ENCODE measurements at places on chromosomes 11 and 22. TPM values are rescaled to one million over a fixed set of nuclear protein-coding genes. Genes with fewer than 3 reads are reported as not detected.

DNA sequence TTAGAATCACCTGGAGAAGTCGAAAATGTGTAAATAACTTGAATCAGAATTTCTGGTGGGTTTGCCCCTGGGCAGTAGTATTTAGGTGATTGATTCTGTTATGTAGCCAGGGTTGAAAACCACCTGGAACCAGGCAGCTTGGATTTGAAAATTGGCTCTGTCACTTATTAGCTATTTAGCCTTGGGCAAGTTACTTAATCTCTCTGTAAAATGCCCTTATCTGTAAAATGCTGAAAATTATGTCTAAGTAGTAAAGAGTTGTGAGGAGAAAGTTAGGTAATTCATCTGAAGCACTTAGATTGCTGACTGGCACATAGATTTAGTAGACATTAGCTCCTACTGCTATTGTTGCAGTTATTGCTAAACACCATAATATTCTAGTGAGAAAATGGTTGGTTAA lies 49.3 kb downstream of the PPME1 start:
- H3K4me1 ChIP-seq: no peaks in the 10 kb centered on the region
- DNase-seq: no peak
- H3K27ac ChIP-seq: no peak overlapping the region
- H3K27me3 ChIP-seq: no peaks in the 10 kb centered on the region
- peaks cover 4% of the 10 kb centered on the region for H3K36me3 ChIP-seq

The CD3E gene
- total RNA-seq: not detected

The UBQLNL gene
- not detected for total RNA-seq

DNA sequence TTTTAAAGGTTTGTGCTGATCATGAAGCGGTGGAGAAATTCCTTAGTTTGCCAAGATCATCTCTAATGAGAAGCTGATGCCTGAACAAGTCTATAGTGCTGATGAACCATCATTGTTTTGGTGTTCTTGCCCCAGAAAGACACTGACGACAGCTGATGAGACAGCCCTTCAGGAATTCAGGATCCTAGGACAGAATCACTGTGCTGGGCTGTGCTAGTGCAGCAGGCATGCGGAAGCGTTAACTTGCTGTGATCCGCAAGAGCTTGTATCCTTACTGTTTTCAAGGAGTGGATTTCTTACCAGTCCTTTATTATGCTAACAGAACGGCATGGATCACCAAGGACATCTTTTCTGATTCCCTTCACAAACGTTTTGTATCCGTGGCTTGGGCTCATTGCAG lies 104.1 kb downstream of the TBC1D22A start:
- no peaks in the 10 kb centered on the region for H3K27me3 ChIP-seq
- no peaks in the 10 kb centered on the region for H3K4me1 ChIP-seq
- no peak overlapping the region for H3K4me3 ChIP-seq
- DNase-seq: no peak

The SLC17A6 gene
- 1.6 TPM for total RNA-seq

DNA sequence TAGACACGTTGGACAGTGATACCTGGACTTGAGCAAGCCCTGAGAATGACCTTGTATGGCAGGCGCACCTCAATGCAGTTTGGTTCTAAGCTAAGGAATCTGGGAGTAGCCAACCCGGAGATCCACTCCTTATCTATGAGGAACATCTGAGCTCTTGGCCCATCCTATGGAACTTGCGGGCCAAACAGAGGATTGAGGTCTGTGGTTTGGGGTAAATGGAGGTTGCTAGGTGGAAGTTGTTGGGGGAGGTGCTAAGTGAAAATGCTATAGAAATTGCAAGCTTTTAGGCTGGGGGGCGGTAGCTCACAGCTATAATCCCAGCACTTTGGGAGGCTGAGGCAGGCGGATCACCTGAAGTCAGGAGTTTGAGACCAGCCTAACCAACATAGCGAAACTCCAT lies 8.9 kb downstream of the GDPD5 start:
- H3K4me1 ChIP-seq: no peaks in the 10 kb centered on the region
- no peak for DNase-seq
- no peaks in the 10 kb centered on the region for H3K36me3 ChIP-seq
- no peak overlapping the region for H3K27ac ChIP-seq
- H3K4me3 ChIP-seq: no peak overlapping the region
- peaks cover 3% of the 10 kb centered on the region for H3K27me3 ChIP-seq

DNA sequence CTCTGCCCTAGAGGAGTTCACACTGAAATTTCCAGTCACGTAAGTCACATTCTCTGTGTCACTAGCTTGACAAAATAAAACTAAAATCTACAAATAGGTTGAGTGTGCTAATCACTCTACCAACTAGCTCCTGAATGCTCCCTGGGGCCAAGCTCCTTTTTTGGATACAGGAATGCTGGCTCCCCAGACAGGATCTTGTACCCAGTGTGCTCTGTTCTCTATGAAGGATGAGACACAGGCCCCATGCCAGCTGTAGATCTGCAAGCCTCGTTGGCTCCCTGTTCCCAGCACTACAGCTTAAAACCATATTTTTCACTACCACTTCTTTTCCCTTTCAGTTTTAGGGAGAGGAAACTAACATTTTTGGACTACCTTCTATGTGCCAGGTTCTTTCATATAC lies 3.7 kb upstream of the IPO7 start:
- no peaks in the 10 kb centered on the region for H3K4me1 ChIP-seq
- H3K27ac ChIP-seq: no peak overlapping the region
- no peak overlapping the region for H3K4me3 ChIP-seq
- H3K27me3 ChIP-seq: no peaks in the 10 kb centered on the region

The SYNGR1 gene
- total RNA-seq: 32.5 TPM

The TMPRSS4 gene
- 0.58 TPM for total RNA-seq

DNA sequence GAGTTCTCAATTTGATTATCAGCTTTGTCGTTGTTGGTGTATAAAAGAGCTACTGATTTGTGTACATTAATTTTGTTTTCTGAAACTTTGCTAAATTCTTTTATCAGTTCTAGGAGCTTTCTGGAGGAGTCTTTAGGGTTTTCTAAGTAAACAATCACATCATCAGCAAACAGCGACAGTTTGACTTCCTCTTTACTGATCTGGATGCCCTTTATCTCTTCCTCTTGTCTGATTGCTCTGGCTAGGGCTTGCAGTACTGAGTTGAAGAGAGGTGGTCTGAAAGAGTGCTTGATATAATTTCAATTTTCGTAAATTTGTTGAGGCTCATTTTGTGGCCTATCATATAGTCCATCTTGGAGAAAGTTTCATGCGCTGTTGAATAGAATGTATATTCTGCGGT lies 213.0 kb downstream of the DLG2 start:
- DNase-seq: no peak
- H3K36me3 ChIP-seq: no peaks in the 10 kb centered on the region
- no peaks in the 10 kb centered on the region for H3K27me3 ChIP-seq
- no peak overlapping the region for H3K27ac ChIP-seq

The CCDC157 gene
- total RNA-seq: 4.1 TPM

GRCh38 chr11:134443246-134443645 lies 31.2 kb upstream of the B3GAT1 start:
- H3K27me3 ChIP-seq: no peaks in the 10 kb centered on the region
- peaks cover 3% of the 10 kb centered on the region for H3K4me1 ChIP-seq
- no peak overlapping the region for H3K4me3 ChIP-seq
- no peak for DNase-seq

DNA sequence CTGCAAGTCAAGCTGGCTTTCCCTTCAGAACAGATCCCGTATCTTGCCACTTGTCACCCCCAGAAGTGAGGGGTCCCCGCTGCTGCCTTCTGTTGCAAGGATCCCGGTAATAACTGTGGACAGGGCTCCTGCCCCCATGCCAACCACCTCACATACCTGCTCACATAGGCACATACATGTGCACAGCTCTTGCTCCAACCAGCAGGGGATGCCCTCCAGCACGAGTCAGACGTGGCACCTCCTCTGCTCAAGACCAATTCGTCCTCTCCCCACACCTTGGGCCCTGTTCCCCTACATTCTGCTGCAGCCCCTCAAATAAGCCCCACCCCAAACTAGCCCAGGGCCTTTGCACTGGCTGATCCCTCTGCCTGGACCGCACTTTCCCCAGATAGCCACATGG lies 163.3 kb downstream of the CRYBB2 start:
- H3K36me3 ChIP-seq: 0 out of 2 replicates have a peak, but pooled peaks cover 5% of the 10 kb centered on the region
- DNase-seq: no peak
- H3K27me3 ChIP-seq: no peaks in the 10 kb centered on the region
- H3K4me3 ChIP-seq: no peak overlapping the region
- no peak overlapping the region for H3K27ac ChIP-seq
- H3K4me1 ChIP-seq: peaks cover 31% of the 10 kb centered on the region

DNA sequence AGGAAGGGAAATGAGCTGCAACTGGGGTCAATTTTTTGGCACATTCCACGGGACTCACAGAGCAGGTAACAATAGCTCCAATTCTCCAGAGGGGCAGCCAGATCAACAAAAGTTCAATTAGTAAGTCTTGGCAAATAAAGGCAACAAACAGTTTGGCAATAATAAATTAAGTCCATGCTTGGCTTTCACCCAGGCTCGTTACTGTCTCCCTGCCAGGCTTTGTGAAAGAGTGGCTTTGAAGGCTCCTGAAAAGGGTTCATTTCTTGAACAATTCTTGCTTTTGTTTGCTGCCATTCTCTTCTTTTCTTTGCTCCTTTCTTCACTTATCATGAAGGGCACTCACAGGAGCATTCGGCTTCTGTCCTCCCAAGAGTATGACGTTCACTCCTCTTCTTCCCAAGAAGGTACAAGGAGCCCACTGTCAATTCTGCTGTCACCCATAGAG lies 123.3 kb downstream of the APIP start:
- no peaks in the 10 kb centered on the region for H3K4me1 ChIP-seq
- H3K27ac ChIP-seq: no peak overlapping the region
- no peak overlapping the region for H3K4me3 ChIP-seq

GRCh38 chr11:118148240-118148639 lies 4.4 kb downstream of the SCN4B start:
- H3K4me3 ChIP-seq: no peak overlapping the region
- H3K27ac ChIP-seq: no peak overlapping the region
- peaks cover 14% of the 10 kb centered on the region for H3K4me1 ChIP-seq
- no peak for DNase-seq
- peaks cover 10% of the 10 kb centered on the region for H3K27me3 ChIP-seq

DNA sequence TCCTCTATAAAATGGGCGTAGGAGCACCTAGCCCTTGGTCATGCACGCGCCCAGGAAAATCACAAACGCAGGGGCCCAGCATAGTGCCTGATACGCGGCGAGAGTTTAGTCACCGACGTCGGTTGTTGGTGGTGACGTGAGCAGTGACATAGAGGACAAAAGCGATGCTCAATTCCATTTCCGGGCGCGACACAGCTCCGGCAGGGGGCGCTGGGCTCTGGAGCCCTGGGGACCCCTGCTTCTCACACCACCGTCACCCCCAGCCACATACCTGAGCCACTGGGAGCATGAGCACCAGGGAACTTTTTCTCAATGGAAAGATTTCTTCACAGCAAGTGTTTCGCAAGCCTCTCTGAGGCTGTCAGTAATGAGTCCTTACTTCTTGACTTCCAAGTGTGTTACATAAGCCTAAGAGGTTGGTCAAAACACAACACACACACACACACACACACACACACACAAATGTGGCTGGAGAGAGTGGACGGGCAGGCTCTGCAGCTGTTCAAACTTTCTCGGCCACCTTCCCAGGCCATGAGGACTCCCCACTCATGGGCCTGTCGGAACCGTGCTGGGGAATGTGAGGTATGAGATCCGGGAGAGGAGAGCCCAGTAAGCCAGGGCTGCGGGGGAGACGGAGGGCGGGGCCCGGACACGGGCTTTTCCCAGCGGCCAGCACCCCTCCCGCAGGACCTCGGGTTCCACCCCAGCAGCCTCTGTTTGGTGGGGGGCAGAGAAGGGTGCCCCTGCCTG lies 36.9 kb upstream of the LINC01488 start:
- peaks cover 20% of the 10 kb centered on the region for H3K4me1 ChIP-seq
- H3K27me3 ChIP-seq: no peaks in the 10 kb centered on the region
- H3K36me3 ChIP-seq: no peaks in the 10 kb centered on the region
- H3K27ac ChIP-seq: no peak overlapping the region
- no peak for DNase-seq
- no peak overlapping the region for H3K4me3 ChIP-seq

The CD6 gene
- 0.19 TPM for total RNA-seq

The CCDC188 gene
- total RNA-seq: not detected

The ANO9 gene
- total RNA-seq: 20.0 TPM

The UPB1 gene
- not detected for total RNA-seq

The RFPL1 gene
- not detected for total RNA-seq

The OR51E2 gene
- total RNA-seq: not detected

DNA sequence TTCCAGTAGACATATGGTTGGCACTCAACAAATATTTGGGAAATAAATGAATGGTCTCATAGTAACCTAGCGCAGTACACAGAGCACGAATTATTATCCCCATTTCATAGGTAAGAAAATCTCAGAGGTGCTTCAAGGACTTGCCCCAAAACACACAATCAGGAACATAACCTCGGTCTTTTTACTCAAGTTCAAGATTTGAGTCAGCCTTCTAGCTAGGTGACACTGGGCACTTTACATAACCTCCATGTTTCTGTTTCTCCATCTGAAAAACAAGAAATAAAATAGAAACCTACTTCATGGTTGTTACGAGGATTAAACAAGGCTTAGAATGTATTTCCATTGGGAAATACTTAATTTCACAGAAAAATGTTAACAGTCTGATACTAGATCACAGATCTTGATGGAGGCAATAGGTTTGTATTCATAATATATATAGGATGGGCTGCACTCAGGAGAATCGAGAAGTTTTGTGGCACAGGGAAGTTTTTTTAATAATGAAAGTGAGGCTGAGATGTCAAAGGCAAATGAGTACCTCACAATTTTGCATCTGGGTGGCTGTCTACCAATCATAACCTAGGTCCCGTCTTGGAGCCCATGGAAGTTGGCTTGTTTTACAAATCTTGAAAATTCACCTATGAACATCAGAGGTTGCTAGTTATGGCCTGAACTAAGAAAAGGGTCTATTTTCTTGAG lies 147.4 kb upstream of the ZC3H12C start:
- H3K27ac ChIP-seq: no peak overlapping the region
- no peak for DNase-seq
- H3K36me3 ChIP-seq: no peaks in the 10 kb centered on the region
- no peaks in the 10 kb centered on the region for H3K27me3 ChIP-seq

Data from H1 (cell line).